ENCODE measurements at places on chromosomes 4 and X. TPM values are rescaled to one million over a fixed set of nuclear protein-coding genes. Genes with fewer than 3 reads are reported as not detected.

The SLC49A3 gene
- total RNA-seq = 3.2 TPM

GRCh38 chrX:137563681-137564651 lies 2.0 kb upstream of the ZIC3 start:
- H3K4me3 ChIP-seq = no peak overlapping the region
- no peaks in the 10 kb centered on the region for H3K36me3 ChIP-seq
- H3K27me3 ChIP-seq = peaks cover 6% of the 10 kb centered on the region
- H3K27ac ChIP-seq = no peak overlapping the region

- no peak for DNase-seq
- H3K27me3 ChIP-seq = no peaks in the 10 kb centered on the region
- no peaks in the 10 kb centered on the region for H3K36me3 ChIP-seq
- no peaks in the 10 kb centered on the region for H3K4me1 ChIP-seq
These were observed 10.1 kb upstream of the TMEM154 start for GRCh38 chr4:152689615-152690501.

GRCh38 chr4:48909697-48910096 lies 3.1 kb upstream of the OCIAD2 start:
- no peak overlapping the region for H3K27ac ChIP-seq
- H3K27me3 ChIP-seq = no peaks in the 10 kb centered on the region

DNA sequence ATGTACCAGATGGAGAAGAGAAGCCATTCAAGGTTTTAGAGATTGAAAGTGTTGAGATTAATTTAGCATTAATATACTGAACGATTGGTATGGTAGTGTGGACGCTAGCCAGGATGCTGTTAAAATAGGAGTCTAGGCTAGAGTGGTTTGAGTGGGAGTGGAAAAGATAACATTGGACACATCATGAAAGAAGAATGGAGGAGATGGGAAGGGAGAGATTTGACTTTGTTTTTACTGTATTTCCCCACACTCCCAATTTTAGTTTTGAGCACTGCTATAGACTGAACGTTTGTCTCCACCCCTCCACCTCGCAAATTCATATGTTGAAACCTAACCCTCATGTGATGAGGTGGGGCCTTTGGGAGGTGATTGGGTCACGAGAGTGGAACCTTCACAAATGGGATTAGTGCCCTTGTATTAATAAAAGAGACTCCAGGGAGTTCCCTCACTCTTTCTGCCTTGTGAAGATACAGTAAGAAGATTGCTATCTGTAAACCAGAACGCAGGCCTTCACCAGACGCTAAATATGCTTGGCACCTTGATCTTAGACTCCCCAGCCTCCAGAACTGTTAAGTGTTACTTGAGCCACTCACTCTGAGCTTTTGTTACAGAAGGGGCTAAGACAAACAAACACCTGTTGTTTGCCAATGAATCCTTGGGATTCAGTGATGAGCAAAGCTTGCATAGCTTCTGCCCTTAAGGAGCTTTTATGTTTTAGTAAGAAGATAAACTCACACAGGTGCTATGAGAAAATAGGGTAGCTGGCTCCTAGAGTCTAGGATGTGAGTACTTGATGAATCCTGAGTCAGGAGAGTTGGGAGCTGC lies 25.8 kb downstream of the USP9X start:
- no peaks in the 10 kb centered on the region for H3K36me3 ChIP-seq
- no peak overlapping the region for H3K4me3 ChIP-seq
- no peak overlapping the region for H3K27ac ChIP-seq
- H3K27me3 ChIP-seq = no peaks in the 10 kb centered on the region
- no peak for DNase-seq

DNA sequence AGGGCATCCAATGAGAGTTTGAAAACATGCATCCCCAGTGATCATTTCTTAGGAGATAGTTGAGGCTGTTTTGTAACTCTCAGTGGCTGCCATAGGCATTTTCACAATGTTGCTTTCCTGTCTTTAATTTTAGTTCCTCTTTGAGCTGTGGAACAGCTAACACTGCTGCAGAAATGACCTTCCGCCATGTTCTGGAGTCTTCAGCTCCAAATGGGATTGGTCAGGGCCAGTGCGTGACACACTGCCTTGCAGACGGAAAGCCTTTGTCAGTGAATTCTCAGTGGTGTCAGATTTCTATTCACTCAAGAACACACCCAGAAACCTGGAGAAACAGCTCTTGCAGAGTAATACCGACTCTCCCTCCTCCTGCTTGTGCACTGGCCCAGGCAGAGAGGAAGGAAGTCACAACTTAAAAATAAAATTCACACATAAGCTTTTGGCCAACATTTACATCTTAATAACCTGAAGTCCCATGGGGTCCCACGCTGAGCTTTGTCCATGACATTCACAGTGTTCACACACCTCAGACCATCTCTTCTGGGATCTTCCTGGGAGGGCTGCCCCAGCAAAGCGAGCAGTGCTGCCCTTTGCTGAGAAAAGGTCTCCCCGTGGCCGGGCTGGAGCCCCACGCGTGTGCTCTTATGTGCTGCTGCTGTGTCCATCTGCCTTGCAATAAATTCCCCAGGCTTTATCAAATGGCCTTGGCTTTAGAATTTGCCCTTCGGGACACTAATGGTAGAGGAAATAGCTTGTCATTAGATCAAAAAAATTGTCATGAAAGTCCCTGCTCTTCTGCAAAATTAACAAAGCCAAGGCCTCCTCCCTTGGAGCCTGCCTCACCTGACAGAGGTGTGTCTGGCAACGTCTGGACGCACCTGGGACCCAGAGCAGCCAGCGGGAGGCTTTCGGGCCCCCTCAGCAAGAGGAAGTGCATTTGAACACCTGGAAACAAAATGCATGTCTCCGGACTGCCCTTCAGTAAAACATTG lies 126.8 kb downstream of the IRF2 start:
- peak overlapping the region; percentile 86 for H3K27ac ChIP-seq
- peak; percentile 58 for DNase-seq
- H3K36me3 ChIP-seq = no peaks in the 10 kb centered on the region
- no peak overlapping the region for H3K4me3 ChIP-seq
- H3K4me1 ChIP-seq = peaks cover 55% of the 10 kb centered on the region

- no peak for DNase-seq
- H3K27ac ChIP-seq = no peak overlapping the region
- no peaks in the 10 kb centered on the region for H3K4me1 ChIP-seq
- H3K4me3 ChIP-seq = no peak overlapping the region
- H3K36me3 ChIP-seq = no peaks in the 10 kb centered on the region
These were observed 19.0 kb downstream of the TMEM47 start for GRCh38 chrX:34638116-34638515.

DNA sequence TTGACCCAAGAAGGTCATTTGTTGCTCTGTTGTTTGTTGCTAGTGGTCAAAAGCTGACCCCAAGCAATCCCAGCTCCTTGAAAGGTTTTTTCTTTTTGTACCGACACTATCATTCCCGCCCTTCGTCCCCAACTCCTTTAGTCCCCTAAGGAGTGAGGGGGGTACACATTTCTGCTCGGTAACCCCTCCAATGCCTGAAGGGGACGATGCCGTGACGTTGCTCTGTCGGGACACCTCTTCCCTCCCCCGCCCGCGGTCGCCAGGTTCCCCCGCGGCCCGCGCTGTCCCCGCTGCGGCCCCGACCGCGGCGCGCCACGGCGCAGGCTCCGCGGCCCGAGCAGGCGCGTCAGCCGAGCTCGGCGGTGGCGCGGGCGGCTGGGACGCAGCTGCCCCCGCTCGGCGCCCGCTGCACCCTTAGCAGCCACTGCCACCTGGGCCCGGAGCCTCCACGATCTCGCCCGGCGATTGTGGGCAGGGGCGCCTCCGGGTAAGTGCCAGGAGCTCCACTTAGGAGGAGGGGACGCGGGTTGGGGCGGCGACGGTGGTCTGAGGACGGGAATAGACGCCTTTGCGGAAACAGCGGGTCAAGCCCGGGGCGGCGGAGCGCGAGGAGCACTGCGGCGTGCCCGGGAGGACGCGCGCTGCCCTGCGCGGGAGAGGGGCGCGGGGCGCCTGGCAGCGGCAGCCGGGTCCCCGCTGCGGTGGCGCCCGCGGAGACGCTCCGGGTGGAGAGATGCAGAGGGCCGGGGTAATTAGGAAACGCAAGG lies at the start of gene GLRB:
Gene GLRB, plus strand, starts transcription at position 340 of the 767 bp plus-strand sequence. CDS start 1,875 bp downstream, outside the sequence.
- peak within 1 kb of the TSS; percentile 43 for H3K4me3 ChIP-seq
- no peaks in the 10 kb centered on the region for H3K36me3 ChIP-seq

DNA sequence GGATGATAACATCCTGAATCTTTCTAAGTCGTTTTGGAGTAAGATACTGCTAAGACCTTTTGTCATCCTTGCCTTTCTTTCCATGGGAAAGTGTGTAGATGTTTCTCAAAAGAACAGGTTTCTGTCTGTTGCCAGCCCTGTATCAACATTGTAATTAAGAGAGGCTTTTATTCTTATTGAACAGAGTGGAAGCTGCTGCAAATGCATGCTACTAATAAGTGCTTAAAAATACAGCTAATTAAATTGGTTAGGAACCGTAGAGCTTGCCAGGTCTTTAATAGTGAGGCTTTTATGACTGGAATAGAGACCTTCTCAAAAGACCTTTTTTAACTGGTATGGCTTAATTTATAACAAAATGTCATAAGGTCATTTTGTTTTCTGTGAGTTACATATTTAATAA lies 34.4 kb downstream of the INTU start:
- no peak overlapping the region for H3K27ac ChIP-seq
- no peak for DNase-seq
- H3K36me3 ChIP-seq = no peaks in the 10 kb centered on the region
- no peaks in the 10 kb centered on the region for H3K4me1 ChIP-seq
- H3K27me3 ChIP-seq = no peaks in the 10 kb centered on the region
- H3K4me3 ChIP-seq = no peak overlapping the region

GRCh38 chr4:41933997-41934503 lies 1.2 kb upstream of the TMEM33 start:
- H3K4me1 ChIP-seq = peaks cover 24% of the 10 kb centered on the region
- DNase-seq = peak; percentile 84
- no peaks in the 10 kb centered on the region for H3K27me3 ChIP-seq
- H3K4me3 ChIP-seq = peak overlapping the region; percentile 93

DNA sequence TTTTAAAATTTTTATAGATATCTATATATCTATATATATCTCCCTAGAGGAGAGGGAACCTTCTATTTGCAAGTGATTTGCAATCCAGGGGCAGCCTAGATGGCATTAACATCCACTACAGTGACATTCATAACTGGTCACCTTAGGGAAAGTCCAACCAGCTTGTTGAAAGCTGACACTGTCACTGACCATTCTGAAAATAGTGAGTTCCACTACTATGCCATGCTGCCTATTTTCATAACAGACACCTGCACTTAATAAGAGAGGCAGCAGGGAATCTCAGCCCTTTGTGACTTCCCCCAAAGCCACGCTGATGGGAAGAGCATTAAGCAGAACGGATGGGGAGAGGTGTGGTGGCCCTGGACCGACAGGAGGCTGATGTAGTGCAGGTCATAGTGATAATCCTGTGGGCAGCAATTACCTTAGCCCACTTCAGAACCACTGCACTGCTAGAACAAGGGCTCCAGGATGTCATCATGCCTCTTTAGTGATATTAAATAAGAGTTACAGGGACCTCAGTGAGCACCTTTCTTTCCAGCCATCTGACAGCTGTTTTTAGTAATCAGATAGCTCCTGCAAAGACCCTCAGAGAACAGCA lies 51.3 kb downstream of the GPRIN3 start:
- H3K27ac ChIP-seq = no peak overlapping the region
- H3K4me1 ChIP-seq = no peaks in the 10 kb centered on the region
- DNase-seq = no peak
- no peaks in the 10 kb centered on the region for H3K36me3 ChIP-seq

- no peaks in the 10 kb centered on the region for H3K36me3 ChIP-seq
- DNase-seq = no peak
- no peaks in the 10 kb centered on the region for H3K27me3 ChIP-seq
- no peak overlapping the region for H3K27ac ChIP-seq
- no peak overlapping the region for H3K4me3 ChIP-seq
These were observed 516.5 kb downstream of the PCDH7 start for GRCh38 chr4:31236639-31237173.

DNA sequence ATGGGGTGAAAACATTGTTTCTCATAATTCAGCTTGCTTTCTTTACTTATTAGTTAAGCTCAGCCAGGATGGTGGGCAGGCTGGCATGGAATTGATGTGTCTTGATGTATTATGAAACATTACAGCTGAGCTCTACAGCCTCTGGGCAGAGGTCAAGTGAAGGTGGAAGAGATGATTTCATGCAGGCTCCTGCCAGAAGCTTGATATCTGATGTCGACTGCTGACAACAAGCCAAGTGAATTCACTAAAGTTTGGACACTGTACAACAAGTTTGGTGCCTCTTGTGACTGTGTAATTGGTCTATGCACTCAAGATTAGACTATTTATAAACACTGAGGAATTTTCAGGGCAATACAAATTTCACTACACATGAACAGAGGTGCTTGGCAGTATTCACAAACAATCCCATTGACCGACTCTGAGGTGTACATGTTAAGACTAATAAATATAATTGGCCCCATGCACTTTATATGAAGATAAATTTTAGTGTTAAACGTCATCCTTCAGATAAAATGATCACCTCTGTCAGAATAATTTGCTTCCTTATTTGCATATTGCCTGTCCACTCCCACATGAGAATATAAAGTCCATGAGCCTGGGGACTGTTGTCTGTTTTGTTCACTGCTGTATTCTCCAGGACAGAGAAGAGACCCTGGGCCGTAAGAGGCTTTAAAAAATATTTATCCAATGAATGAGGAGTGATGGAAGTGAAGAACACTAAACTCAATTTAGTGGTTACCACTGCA lies 612.2 kb downstream of the IQCM start:
- no peak overlapping the region for H3K27ac ChIP-seq
- no peaks in the 10 kb centered on the region for H3K4me1 ChIP-seq
- H3K27me3 ChIP-seq = no peaks in the 10 kb centered on the region

- no peaks in the 10 kb centered on the region for H3K27me3 ChIP-seq
- DNase-seq = no peak
- no peak overlapping the region for H3K4me3 ChIP-seq
- H3K27ac ChIP-seq = no peak overlapping the region
These were observed 106.0 kb upstream of the PNPLA4 start for GRCh38 chrX:8033175-8033574.

DNA sequence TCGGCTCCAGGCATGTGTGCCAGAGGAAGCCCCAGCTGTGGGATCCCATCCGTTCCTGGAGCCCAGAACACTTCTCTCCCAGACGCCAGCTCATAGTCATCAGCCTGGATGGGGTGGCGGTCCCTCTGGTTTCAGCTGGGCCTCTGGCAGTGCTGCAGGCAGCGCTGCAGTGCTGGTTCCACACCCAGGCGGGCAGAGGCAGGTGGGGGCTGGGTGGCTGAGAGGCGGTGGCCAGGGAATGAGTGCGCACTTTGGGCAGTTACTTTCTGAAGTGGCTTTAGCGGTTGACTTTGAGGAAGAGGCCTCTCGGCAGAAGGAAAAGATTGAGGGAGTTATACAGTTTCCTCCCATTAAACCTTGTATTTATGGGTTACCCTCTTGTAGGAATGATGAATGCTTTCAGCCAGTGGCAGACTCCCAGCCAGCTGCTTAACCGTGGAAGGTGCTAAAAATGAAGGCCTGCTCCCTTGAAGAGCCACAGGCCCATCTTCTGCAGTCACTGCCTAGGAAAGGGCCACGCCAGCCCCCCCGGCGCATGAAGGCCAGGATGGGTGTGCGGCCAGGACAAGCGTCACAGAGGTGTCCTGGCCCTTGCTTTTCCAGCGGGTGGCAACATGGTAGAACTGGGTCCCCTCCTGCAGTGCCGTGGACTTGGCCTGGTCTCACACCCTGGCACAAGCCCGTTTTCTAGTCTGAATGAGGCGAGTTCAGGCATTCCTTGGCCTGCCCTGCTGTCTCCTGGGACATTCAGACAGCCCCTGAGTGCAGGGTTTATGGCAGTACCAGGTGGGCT lies 9.9 kb downstream of the TADA2B start:
- H3K27ac ChIP-seq = no peak overlapping the region
- H3K27me3 ChIP-seq = no peaks in the 10 kb centered on the region
- no peak overlapping the region for H3K4me3 ChIP-seq
- no peaks in the 10 kb centered on the region for H3K4me1 ChIP-seq

All from right lobe of liver (tissue), 6 donors.